ENCODE measurements at places on chromosomes 7 and 10. TPM values are rescaled to one million over a fixed set of nuclear protein-coding genes. Genes with fewer than 3 reads are reported as not detected.

Gene LIPK
- not detected for total RNA-seq

Gene AKR1C2
- total RNA-seq = 3,638 TPM

Gene NUTM2D
- total RNA-seq = 1.2 TPM

Gene MKX
- not detected for total RNA-seq

Gene GPR37
- total RNA-seq = 0.51 TPM

Gene FAM25C
- 0.98 TPM for total RNA-seq

Gene CYP2C19
- total RNA-seq = not detected

Gene KEL
- total RNA-seq = not detected

Gene CLDN4
- 4.8 TPM for total RNA-seq

Gene MLXIPL
- 1.2 TPM for total RNA-seq

Gene ARL3
- 15.4 TPM for total RNA-seq

Gene GHRHR
- total RNA-seq = not detected

Gene STX1A
- 72.9 TPM for total RNA-seq

Gene TMEM130
- 0.31 TPM for total RNA-seq

Gene FAM241B
- total RNA-seq = 15.6 TPM

Gene PVRIG
- not detected for total RNA-seq

Gene CACUL1
- total RNA-seq = 12.4 TPM

Gene GRK5
- total RNA-seq = 11.3 TPM

Gene SLC18A3
- total RNA-seq = not detected

Gene DCLRE1A
- 9.8 TPM for total RNA-seq

Gene PTPRZ1
- not detected for total RNA-seq

Gene WNT8B
- not detected for total RNA-seq

Gene TEX36
- total RNA-seq = not detected

Gene NME8
- not detected for total RNA-seq

Gene HMX3
- total RNA-seq = not detected

Gene PLCE1
- 6.8 TPM for total RNA-seq

Gene RSPH10B2
- 0.14 TPM for total RNA-seq

Data from A549 treated with Hydrocortisone at 1 μM for 4 hours (cell line).